ENCODE measurements at places on chromosomes 16 and 17. TPM values are rescaled to one million over a fixed set of nuclear protein-coding genes. Genes with fewer than 3 reads are reported as not detected.

CPNE2 gene
- total RNA-seq = 37.2 TPM

CD300E gene
- not detected for total RNA-seq

BAHCC1 gene
- 6.8 TPM for total RNA-seq

CLEC18C gene
- 2.1 TPM for total RNA-seq

TOM1L1 gene
- 30.6 TPM for total RNA-seq

Measured in mesangial cell (primary cell).